ENCODE measurements at places on chromosomes 1 and 21. TPM values are rescaled to one million over a fixed set of nuclear protein-coding genes. Genes with fewer than 3 reads are reported as not detected.
A peak's percentile ranks its signal among the peaks of the same experiment; 100 is the strongest.

GRCh38 chr1:234205966-234206365 lies 167.3 kb upstream of the COA6 start:
- H3K4me1 ChIP-seq: no peaks in the 10 kb centered on the region
- no peaks in the 10 kb centered on the region for H3K36me3 ChIP-seq
- H3K27ac ChIP-seq: no peak overlapping the region
- H3K27me3 ChIP-seq: no peaks in the 10 kb centered on the region

PFKFB2 gene
- total RNA-seq: 90.7 TPM

- H3K4me3 ChIP-seq: no peak overlapping the region
- DNase-seq: no peak
- H3K27me3 ChIP-seq: no peaks in the 10 kb centered on the region
- H3K27ac ChIP-seq: no peak overlapping the region
- no peaks in the 10 kb centered on the region for H3K36me3 ChIP-seq
Measured at GRCh38 chr1:83065952-83066727, 932.8 kb downstream of the TTLL7 start.

GRCh38 chr1:205701891-205702290 lies 21.6 kb upstream of the SLC45A3 start:
- DNase-seq: no peak
- H3K27me3 ChIP-seq: no peaks in the 10 kb centered on the region
- no peaks in the 10 kb centered on the region for H3K4me1 ChIP-seq
- peak overlapping the region; percentile 23 for H3K27ac ChIP-seq

DNA sequence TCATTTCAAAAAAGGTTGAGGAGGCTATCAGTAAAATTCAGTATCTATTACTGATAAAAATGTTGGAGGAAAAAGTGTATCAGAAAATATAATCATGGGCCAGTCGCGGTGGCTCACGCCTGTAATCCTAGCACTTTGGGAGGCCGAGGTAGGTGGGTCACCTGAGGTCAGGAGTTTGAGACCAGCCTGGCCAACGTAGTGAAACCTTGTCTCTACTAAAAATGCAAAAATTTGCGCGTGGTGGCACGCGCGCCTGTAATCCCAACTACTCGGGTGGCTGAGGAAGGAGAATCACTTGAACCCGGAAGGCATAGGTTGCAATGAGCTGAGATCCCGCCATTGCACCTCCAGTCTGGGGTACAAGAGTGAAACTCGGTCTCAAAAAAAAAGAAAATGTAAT lies 5.3 kb upstream of the ATP1A4 start:
- no peak overlapping the region for H3K27ac ChIP-seq
- H3K4me3 ChIP-seq: no peak overlapping the region
- no peaks in the 10 kb centered on the region for H3K36me3 ChIP-seq
- H3K4me1 ChIP-seq: no peaks in the 10 kb centered on the region
- H3K27me3 ChIP-seq: no peaks in the 10 kb centered on the region
- no peak for DNase-seq

Measured in thyroid gland (tissue), 4 donors.